ENCODE measurements at places on chromosomes 2 and 18. TPM values are rescaled to one million over a fixed set of nuclear protein-coding genes. Genes with fewer than 3 reads are reported as not detected.

ITGB1BP1 gene
- total RNA-seq = 164 TPM

FEZ2 gene
- total RNA-seq = 9.9 TPM

DNA sequence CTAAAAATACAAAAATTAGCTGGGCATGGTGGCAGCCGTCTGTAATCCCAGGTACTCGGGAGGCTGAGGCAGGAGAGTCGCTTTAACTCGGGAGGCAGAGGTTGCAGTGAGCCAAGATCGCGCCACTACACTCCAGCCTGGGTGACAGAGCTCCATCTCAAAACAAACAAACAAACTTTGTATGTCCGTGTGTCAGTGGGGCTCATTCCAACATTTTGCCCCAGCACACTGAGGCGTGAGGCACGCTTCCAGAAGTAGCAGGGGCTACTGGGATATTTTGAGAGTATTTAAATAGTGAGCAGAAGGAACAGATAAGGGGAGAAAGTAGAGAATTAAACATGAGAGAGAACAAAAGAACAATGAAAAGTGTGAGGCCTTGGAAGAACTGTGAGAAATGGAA, 83.3 kb upstream of the TANK start:
- peaks cover 44% of the 10 kb centered on the region for H3K4me1 ChIP-seq
- H3K4me3 ChIP-seq = peak overlapping the region; percentile 54
- peaks cover 31% of the 10 kb centered on the region for H3K36me3 ChIP-seq

GRCh38 chr2:231940795-231941194, 14.6 kb upstream of the NPPC start:
- H3K27me3 ChIP-seq = peaks cover 8% of the 10 kb centered on the region
- no peak for DNase-seq
- no peaks in the 10 kb centered on the region for H3K4me1 ChIP-seq
- no peak overlapping the region for H3K27ac ChIP-seq
- no peak overlapping the region for H3K4me3 ChIP-seq

DNA sequence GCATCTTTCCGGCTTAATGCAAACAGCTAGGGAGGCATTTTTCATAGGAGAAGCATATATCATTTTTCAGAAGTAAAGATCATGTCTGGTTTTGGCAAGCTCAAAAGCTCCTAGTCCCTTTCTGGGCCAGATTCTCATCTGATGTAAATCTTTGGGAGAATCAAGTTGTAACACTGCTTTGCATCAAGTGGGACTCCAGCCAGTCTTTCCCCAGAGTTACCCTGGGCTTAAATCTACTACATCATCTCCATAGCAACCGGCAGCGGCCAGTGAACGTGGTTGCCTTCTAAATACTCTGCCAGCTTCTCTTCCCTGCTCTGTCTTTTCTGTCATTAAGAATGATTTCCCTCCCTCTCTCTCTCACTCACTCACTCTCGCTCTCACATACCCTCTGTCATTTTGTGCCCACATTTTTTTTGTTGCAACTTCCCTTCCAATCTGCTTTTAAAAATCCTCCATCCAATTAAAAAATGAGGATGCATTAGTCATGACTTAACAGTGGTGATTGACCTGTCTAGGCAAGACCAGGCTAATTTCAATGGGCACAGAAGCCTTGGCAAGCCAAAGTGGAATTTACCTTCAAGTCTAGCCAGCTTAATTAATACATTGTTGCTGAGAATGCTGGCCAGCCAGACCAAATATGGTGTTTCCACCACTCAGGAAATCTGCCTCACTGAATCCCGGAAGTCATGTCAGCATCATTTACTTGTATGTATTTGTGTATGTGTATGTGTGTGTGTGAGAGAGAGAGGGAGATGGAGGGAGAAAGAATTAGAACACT, 93.0 kb downstream of the NRP2 start:
- H3K36me3 ChIP-seq = no peaks in the 10 kb centered on the region
- H3K4me1 ChIP-seq = no peaks in the 10 kb centered on the region
- no peak overlapping the region for H3K4me3 ChIP-seq
- DNase-seq = no peak

DNA sequence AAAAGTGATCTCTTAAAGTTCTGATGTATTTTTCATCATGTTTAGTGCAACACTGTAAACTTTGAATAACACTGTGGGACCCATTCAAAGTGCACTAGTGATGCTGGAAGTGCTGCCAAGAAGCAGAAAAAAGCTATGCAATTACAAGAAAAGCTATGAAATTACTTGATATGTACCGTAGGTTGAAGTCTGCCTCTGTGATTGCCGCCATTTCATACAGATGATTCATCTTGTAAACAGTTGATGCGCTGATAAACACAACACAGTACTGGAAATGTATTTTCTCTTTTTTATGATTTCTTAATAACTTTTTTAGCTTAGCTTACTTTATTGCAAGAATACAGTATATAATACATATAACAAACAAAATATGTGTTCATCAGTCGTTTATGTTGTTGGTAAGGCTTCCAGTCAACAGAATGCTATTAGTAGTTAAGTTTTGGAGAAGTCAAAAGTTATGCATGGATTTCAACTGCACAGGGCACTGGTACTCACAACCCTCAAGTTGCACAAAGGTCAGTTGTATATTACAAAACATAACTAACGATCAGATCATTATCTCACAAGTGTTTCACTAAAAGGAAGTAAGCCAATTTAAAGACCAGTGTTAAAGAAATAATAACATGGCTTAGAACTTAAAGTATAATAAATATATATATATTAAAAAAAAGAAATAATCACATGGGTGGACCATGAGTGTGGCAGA, 82.0 kb downstream of the SGPP2 start:
- no peak overlapping the region for H3K4me3 ChIP-seq
- peaks cover 4% of the 10 kb centered on the region for H3K36me3 ChIP-seq
- no peak for DNase-seq
- H3K4me1 ChIP-seq = peaks cover 10% of the 10 kb centered on the region
- peaks cover 2% of the 10 kb centered on the region for H3K27me3 ChIP-seq

CDH20 gene
- total RNA-seq = 0.07 TPM

Measured in activated CD8-positive, alpha-beta memory T cell treated with anti-CD3 and anti-CD28 coated beads, Interleukin-2, amount 10 ng/mL, durations not matched to agents 7 days and 5 days (primary cell).